ENCODE measurements at places on chromosomes 6 and 20.

DNA sequence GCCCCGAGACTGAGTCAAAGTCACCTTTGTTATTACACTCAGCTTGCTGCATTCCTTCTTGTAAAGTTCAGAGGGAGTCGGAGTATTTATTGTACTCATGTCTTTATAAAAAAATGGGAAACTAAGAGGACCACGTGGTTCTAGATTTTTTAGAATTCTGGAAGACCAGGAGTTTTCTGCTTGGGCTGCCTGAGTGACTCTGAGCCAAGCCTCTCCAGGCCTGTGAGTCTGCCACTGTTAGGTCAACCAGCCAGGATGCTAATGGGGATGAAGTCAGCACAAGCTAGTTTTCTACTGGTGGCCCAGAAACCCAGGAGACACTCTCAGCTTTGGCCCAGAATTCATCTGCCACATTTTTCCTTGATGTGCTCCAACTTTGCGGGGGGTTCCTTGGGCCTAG, 453.5 kb upstream of the SULF2 start:
- H3K27ac ChIP-seq: no peak overlapping the region
- no peak for DNase-seq
- no peaks in the 10 kb centered on the region for H3K4me1 ChIP-seq
- H3K4me3 ChIP-seq: no peak overlapping the region
- no peaks in the 10 kb centered on the region for H3K36me3 ChIP-seq

DNA sequence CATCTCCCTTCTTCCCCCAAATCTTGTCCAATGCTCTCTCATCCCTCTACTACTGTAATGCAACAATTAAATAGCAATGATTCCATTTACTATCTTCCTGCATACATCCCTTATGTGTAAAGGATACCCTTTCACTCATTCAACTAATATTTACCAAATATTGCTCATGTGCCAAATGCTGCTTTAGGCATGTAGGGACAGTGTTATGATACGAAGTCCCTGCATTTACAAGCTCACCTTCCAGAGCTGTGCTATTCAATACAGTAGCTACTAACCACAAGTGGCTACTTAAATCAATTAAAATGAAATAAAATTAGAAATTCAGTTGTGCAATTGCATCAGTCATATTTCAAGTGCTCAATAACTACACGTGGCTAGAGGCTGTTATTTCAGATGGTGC, 41.1 kb downstream of the GMDS start:
- H3K4me1 ChIP-seq: no peaks in the 10 kb centered on the region
- no peaks in the 10 kb centered on the region for H3K36me3 ChIP-seq
- no peak for DNase-seq
- no peaks in the 10 kb centered on the region for H3K27me3 ChIP-seq

- no peaks in the 10 kb centered on the region for H3K36me3 ChIP-seq
- no peak overlapping the region for H3K27ac ChIP-seq
- DNase-seq: peak; percentile 82
- peaks cover 34% of the 10 kb centered on the region for H3K27me3 ChIP-seq
- H3K4me3 ChIP-seq: peak overlapping the region; percentile 65
Measured at GRCh38 chr6:160347259-160348222, 637 bp upstream of the SLC22A3 start.

GRCh38 chr6:139371421-139372203, 2.8 kb downstream of the CITED2 start:
- H3K27ac ChIP-seq: no peak overlapping the region
- H3K27me3 ChIP-seq: no peaks in the 10 kb centered on the region
- peaks cover 35% of the 10 kb centered on the region for H3K36me3 ChIP-seq
